ENCODE measurements at places on chromosomes 6 and 20. TPM values are rescaled to one million over a fixed set of nuclear protein-coding genes. Genes with fewer than 3 reads are reported as not detected.

TRIM10 gene
- not detected for total RNA-seq

DEFB124 gene
- not detected for total RNA-seq

SLC22A16 gene
- total RNA-seq: not detected

LRFN2 gene
- not detected for total RNA-seq

MARCKS gene
- 868 TPM for total RNA-seq

C6orf52 gene
- 0.84 TPM for total RNA-seq

ERVFRD-1 gene
- total RNA-seq: not detected

FOXA2 gene
- total RNA-seq: not detected

B3GAT2 gene
- total RNA-seq: not detected

SLC52A3 gene
- total RNA-seq: not detected

CST5 gene
- total RNA-seq: not detected

PPP1R16B gene
- not detected for total RNA-seq

GJA10 gene
- not detected for total RNA-seq

SLC35D3 gene
- not detected for total RNA-seq

POM121L2 gene
- not detected for total RNA-seq

SNRNP48 gene
- 12.1 TPM for total RNA-seq

AURKA gene
- total RNA-seq: 10.4 TPM

MUC21 gene
- total RNA-seq: not detected

ALDH5A1 gene
- total RNA-seq: 6.6 TPM

PRR18 gene
- not detected for total RNA-seq

MED20 gene
- 30.0 TPM for total RNA-seq

PRELID3B gene
- 45.1 TPM for total RNA-seq

EGFL8 gene
- total RNA-seq: 21.4 TPM

CCR6 gene
- not detected for total RNA-seq

APCDD1L gene
- 2.4 TPM for total RNA-seq

AKAP7 gene
- 4.5 TPM for total RNA-seq

RIPPLY2 gene
- total RNA-seq: not detected

HLA-DQA2 gene
- total RNA-seq: not detected

FHL5 gene
- not detected for total RNA-seq

PTPRK gene
- total RNA-seq: 130 TPM

LTB gene
- total RNA-seq: not detected

DOP1A gene
- total RNA-seq: 24.3 TPM

IRF4 gene
- not detected for total RNA-seq

IL17A gene
- not detected for total RNA-seq

CENPQ gene
- total RNA-seq: 3.9 TPM

PHACTR1 gene
- total RNA-seq: 1.6 TPM

RBPJL gene
- total RNA-seq: not detected

SLC17A2 gene
- total RNA-seq: not detected

ZSCAN31 gene
- 6.2 TPM for total RNA-seq

GGTLC1 gene
- not detected for total RNA-seq

CST2 gene
- not detected for total RNA-seq

GSTA3 gene
- total RNA-seq: not detected

CCN6 gene
- total RNA-seq: not detected

PI3 gene
- total RNA-seq: not detected

FAM83C gene
- not detected for total RNA-seq

GHRH gene
- not detected for total RNA-seq

BPIFB1 gene
- not detected for total RNA-seq

HMGN3 gene
- 55.0 TPM for total RNA-seq

ADGB gene
- not detected for total RNA-seq

MEP1A gene
- not detected for total RNA-seq

DYNLT2 gene
- 3.0 TPM for total RNA-seq
